NCI-H2107 (cell line): ENCODE measurements at places on chromosomes 1 and 21.
A peak's percentile ranks its signal among the peaks of the same experiment; 100 is the strongest.

DNA sequence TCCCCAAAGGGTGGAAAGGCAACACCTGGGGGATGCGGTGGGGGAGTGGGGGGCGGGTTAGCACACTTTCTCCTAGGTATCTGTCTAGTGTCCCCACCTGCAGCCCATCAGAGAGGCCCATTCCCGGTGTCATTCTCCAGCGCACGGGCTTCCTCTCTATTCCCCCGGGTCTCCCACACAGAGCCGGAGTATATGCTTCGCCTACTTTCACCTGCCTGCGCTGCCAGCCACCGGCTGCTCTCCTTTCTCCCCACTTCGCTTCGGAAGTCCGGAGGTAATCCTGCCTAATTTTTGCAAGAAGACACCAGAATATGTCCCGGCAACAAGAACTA is 852 bp downstream of the RGS7 start:
- DNase-seq = no peak

DNA sequence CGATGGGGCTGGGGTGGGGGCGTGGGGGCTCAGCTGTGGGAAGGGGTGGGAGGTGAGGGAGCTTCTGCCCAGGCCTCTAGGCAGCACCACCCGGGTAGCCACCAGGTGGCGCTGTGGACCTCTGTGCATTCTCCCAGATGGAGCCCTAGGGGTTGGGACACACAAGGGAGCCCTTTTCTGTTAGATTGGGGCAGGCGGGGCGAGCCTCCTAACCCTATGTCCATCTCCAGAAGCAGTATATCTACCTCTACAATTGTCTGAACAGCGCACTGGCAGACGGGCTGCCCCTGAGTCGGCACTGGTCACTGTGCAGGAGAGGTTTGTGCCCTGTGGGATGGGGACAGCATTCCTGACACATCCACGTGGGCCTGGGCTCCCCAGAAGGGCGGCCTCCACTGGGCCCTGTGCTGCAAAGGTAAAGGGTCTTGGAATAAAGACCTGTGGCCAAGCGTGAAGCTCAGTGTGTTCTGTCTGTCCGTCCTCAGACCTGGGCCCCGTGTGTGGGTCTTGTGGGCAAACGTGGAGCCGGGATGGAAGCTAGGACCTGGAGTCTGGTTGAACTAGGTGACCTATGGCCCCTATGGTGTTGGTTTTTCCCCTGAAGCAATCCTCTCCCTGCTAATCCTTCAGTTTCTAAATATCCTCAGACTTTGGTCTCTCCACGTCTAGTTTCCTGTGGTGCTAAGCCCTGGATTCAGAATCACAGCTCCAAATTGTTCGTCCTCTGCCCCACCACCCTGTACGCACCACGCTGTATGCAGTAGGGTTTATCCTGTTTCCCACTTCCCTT is 4.4 kb upstream of the LGR6 start:
- DNase-seq = peak; percentile 83

- DNase-seq = no peak
Observed at GRCh38 chr1:206575894-206576737, 36.1 kb downstream of the EIF2D start.

GRCh38 chr1:151344291-151344690 is 2.8 kb downstream of the RFX5 start:
- no peak for DNase-seq

DNA sequence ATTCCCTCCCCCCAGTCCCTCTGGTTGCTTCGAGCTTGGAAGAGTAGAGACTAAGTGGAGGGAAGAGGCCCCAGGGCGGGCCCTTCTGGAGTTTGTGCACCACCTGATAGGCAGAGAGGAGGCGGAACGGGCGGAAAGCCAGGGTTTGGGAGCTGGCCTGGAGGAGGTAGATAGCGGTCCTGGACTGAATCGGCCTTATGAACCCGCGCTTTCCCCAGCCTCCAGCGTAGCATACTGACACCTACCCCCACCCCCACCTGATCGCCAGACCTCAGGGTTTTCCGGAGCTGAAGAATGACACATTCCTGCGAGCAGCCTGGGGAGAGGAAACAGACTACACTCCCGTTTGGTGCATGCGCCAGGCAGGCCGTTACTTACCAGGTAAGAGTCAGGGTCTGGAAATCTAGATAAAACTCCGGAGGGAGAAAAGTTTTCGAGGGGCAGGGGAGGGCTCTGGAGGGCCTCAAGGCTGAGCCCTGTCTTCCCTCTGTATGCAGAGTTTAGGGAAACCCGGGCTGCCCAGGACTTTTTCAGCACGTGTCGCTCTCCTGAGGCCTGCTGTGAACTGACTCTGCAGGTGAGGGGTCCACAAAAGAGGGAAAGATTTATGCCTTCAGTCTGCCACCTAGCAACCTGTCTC is 705 bp downstream of the UROD start:
- peak; percentile 31 for DNase-seq

DNA sequence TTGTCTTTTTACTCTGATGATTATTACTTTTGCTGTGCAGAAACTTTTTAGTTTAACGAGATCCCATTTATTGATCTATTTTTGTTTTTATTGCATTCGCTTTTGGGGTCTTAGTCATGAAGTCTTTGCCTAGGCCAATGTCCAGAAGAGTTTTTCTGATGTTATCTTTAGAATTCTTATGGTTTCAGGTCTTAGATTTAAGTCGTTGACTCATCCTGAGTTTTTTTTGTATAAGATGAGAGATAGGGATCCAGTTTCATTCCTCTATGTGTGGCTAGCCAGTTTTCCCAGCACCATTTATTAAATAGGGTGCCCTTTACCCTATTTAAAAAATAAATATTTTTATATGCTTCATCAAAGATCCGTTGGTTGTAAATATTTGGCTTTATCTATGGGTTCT is 13.2 kb downstream of the MAN1C1 start:
- DNase-seq = no peak

GRCh38 chr1:20727746-20728316 is 4.7 kb downstream of the SH2D5 start:
- no peak for DNase-seq

- DNase-seq = no peak
Observed at GRCh38 chr1:32361674-32362473, 411 bp downstream of the FAM229A start.

DNA sequence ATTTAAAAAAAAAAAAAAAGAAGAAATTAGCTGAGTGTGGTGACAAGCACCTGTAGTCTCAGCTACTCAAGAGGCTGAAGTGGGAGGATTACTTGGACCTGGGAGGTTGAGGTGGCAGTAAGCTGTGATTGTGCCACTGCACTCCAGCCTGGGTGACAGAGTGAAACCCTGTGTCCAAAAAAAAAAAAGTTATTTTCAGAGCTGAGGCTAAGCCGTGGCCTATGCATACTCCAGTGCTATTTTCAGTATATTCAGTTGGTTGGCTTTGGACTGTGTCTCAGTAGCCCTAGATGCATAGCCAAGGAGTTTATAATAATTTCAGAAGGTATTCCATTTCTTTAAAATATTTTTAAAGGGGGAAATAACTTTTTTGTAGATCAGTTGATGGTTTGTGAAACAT is 140.5 kb upstream of the L1TD1 start:
- DNase-seq = no peak

- DNase-seq = no peak
Observed at GRCh38 chr1:6163973-6164617, 16.0 kb downstream of the CHD5 start.

GRCh38 chr1:31981456-31981839 is 32.2 kb upstream of the KHDRBS1 start:
- DNase-seq = no peak

DNA sequence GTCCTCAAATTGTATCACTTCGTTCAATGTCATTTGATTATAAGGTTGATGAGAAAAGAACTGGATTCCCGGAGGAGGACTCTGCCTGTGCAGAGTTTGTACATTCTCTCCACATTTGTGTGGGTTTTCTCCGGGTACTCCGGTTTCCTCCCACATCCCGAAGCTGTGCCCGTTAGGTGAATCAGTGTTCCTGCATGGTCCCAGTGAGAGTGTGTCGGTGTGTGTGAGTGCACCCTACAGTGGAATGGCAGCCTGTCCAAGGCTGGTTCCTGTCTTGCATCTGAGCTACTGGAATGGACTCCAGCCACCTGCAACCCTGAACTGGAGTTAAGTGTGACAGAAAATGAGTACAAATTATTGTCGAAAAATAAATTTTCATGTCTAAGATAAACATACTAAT is 92.2 kb upstream of the KCTD3 start:
- no peak for DNase-seq

GRCh38 chr21:42514883-42515228 is 1.2 kb downstream of the SLC37A1 start:
- no peak for DNase-seq

DNA sequence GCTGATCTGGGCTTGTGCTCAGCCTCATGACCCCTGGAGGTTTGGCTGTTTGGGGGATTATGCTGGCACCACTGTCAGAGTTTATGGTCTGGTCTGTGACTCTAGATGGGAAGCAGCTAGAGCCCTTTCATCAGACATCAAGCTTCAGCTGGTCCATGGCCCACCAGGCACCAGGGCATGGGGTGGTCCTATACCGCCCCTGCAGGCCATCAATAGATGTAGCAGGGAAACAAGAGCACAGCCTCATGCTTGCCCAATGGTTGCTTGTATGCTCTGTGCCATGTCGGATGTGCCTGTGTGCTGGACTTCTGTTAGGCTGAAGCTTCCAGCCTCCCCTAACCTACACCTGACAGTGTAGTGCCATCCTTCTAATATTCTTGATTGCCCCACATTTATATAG is 71.1 kb upstream of the CD34 start:
- DNase-seq = no peak

- DNase-seq = no peak
Observed at GRCh38 chr1:44549510-44549909, 124.8 kb downstream of the TMEM53 start.

DNA sequence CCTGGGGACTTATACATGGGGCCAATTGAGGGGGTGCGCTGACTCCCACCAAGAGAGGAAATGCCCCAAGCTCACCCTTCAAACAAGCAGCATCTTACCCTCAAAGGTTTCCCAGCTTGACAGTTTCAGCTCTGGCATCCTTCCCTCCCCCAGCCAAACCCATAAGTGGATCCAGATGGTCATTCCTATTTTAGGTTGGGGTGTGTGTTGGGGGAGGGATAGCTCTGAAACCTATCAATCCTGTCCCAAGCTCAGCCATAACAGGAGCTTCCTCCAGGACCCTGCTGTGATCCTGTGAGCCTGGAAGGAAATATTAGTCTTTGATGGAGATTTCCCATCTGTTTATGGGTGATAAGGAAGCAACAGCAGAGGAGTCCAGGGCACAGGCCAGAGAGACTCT is 3.4 kb upstream of the TMEM222 start:
- DNase-seq = no peak

GRCh38 chr1:186611156-186611555 is 69.1 kb downstream of the PTGS2 start:
- DNase-seq = no peak

DNA sequence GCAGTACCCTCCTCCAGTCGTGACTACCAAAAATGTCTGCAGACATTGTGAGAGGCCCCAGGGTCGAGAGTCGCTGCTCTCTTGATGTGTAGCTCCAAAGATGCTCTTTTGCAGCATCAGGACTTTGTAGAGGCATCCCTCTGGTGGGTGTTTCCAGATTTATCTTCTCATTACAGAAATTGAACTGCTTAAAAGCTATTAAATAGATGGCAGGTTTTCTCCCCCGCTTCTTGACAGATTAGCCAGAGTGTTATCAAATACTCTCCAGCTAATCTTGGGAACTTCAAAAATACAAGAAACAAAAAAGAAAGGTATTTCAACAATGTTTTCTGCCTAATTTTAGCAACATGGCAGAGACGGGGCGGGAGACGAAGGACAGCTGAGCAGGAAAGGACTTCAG is 265.2 kb downstream of the KIF26B start:
- DNase-seq = no peak

DNA sequence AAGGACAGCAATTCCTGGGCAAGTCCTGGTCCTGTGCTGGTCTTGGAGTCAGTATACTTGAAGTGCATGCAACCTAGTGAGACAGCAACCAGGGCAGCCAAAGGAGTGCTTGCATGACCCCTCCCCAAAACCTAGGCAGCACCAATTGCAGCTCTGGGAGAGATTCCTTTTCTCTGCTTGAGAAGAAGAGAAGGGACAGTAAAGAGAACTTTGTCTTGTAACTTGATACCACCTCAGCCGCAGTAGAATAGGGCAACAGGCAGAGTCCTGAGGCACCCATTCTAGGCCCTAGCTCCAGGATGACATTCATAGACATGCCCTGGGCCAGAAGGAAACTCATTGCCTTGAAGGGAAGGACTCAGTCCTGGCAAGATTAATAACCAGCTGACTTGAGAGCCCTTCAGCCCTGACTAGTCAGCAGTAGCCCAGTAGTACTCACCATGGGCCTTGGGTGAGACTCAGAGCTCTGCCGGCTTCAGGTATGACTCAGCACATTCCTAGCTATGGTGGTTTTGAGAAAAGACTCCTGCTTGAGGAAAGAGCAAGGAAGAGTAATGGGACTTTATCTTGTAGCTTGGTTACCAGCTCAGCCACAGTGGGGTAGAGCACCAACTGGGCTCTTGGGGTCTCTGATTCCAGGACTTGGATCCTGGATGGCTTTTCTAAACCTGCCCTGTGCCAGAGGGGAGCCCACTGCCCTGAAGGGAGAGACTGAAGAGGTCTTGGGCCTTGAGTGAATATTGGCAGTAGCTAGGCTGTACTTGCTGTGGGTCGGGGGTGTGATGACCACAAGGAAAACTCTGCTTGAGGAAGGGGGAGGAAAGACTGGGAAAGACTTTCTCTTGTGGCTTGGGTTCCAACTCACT is 51.7 kb upstream of the ACADM start:
- no peak for DNase-seq

GRCh38 chr1:162905174-162906158 is 44.5 kb upstream of the CCDC190 start:
- DNase-seq = no peak

GRCh38 chr1:37851782-37852210 is 7.6 kb downstream of the MTF1 start:
- no peak for DNase-seq

GRCh38 chr1:69191335-69191734 is 376.4 kb upstream of the LRRC7 start:
- DNase-seq = no peak

GRCh38 chr1:207977876-207978275 is 67.0 kb upstream of the CD34 start:
- DNase-seq = no peak

- no peak for DNase-seq
Observed at GRCh38 chr1:4071653-4072052, 171.6 kb upstream of the C1orf174 start.

- DNase-seq = no peak
Observed at GRCh38 chr1:231417513-231417912, 4.6 kb downstream of the EGLN1 start.

GRCh38 chr1:153773096-153773921 is 1.9 kb upstream of the SLC27A3 start:
- no peak for DNase-seq

GRCh38 chr21:37594472-37594951 is 227.9 kb downstream of the DYRK1A start:
- DNase-seq = no peak

DNA sequence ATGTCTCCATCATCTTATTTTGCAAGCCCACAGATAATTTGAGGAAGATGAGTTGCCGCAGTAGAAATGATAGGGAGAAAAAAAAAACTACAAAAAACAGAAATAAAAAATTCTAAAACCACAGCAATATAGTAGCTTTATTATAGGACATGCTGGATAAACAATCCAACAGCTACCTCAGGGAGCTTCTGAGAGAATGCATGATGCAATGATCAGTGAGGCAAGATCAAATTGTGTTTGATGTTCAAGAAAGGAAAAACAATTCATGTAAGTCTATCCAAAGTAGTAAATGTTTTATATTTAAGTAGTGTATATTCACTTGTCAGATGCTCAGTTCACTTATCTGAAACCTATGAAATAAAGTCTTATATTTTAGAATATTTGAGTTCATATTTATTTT is 6.7 kb downstream of the CR1L start:
- DNase-seq = no peak

- peak; percentile 12 for DNase-seq
Observed at GRCh38 chr1:178768423-178768822, 43.4 kb downstream of the RALGPS2 start.

GRCh38 chr1:109763646-109764415 is at the start of gene EPS8L3:
Gene EPS8L3, minus strand, starts transcription at chr1:109763923. Its CDS starts 2,174 bp downstream, at chr1:109761749.
- DNase-seq = no peak
